ENCODE measurements at places on chromosomes 2 and 18.

DNA sequence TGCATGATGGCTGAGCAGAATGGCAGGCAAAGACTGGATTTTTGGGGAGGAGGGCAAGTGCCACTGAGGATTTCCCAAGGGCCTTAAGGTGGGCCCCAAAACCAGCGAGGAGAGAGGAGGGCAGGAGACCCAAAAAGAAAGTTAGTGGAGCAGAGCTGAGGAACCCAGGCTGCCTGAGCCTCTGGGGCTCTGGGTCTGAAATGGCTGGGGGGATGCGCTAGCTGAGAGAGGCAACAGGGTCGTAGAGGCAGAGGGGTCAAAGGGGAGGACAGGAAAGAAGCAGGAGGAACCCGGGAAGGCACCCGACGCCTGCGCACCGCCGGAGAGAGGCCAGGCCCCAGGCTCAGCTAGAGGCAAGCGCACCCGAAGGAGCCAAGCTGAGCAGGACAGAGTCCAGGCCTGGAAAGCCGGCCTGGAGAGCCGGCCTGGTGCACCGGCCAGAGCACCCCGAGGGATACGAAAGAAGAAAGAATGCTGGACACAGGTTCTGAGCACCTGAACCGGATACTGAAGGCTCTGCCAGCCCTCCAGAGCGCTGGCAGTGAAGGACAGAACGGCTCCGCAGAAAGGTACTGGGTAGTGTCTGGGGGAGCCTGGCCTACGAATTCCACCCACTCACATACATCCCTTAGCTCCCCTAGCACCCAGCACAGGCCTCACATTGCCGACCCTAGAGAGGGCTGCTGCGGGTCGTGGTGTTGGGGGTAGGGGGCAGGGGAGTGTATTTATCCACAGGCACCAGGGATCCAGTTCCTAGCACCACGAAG, 39.5 kb upstream of the ATP6V1B1 start:
- DNase-seq = no peak

DNA sequence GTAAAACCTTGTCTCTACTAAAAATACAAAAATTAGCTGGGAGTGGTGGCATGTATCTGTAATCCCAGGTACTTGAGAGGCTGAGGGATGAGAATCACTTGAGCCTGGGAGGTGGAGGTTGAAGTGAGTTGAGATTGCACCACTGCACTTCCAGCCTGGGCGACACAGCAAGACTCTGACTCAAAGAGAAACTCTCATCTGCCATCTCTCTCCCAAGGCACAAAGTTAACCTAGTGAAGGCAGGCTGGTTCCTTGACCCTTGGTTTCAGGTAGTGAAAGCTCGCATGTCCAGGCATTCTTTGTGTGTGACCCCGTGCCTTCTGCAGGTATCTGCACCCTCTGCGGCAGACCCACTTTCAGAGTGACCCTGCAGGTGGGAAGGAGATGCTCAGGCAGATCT, 100.0 kb downstream of the WDSUB1 start:
- DNase-seq = no peak

DNA sequence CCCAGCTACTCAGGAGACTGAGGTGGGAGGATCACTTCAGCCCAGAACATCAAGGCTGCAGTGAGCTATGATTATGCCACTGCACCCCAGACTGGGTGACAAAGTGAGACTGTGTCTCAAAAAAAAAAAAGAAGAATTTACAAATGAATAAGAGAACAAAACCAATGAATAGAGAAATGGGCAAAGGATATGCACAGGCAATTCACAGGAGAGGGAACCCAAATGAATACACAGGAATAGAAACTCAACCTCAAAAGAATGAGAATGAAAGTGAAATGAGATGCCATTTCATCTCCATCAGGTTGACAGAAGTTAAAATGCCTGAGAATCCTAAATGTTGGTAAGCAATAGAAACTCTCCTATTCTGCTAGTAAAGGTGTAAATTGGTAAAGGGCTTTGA, 40.2 kb downstream of the CFAP221 start:
- DNase-seq = no peak

GRCh38 chr2:3870222-3870621, 166.8 kb downstream of the DCDC2C start:
- DNase-seq = no peak

GRCh38 chr2:30714811-30715709, 92.2 kb downstream of the CAPN13 start:
- peak; percentile 83 for DNase-seq

GRCh38 chr2:69973335-69973735, 11.9 kb upstream of the ASPRV1 start:
- no peak for DNase-seq

DNA sequence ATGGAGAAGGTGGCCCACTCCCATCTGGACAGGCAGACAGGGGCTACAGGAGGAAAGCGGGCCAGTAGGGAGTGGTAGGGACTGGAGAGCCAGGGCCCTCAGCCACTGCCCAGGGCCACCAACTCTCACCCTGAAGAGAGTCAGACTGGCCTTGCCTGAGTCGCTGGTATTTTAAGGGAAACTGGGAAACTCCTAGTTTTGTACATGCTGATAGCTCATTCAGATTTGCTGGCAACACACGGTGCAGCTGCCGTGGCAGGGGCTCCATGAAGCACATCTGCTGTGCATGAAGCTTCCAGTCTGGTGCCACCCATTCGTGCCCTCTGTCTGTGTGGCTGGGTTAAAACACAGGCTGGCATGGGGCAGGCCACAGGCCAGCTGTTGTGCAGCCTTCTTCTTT, 137.3 kb upstream of the GLI2 start:
- no peak for DNase-seq

DNA sequence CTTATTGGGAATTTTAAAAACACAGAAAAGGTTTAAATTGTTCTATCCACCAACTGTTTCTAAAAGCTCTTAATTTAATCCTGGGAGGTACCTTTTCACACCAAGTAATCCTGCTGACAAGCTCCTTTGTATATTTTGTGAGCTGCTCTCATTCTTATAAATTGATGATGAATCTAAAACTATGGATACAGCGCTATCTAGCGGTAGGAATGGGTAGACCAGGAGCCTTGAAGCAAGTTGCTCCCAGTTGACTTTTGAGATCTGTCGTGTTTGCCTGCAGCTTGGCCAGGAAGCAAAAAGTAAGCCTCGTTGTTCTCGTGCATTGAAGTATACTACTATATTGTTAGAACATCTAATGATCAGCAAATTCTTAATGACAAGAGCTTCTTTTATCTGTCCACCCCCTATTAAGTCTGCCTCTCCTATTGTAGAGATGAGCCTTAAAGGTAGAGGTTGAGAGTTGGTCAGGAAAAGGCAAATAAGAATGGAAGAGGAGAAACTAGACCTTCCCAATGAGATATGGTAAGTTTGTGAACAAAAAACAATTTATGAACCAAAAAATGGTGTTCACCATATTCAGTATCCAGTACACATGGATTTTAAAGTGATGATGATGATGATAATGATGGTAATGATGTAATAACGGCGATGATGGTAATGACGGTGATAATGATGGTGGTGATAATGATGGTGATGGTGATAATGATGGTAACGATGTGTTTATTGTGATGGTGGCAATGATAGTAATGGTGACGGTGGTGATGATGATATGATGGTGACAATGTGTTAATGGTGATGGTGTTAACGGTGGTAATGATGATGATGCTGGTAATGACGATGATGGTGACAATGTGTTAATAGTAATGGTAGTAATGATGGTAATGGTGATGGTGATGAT, 212.1 kb upstream of the NCKAP5 start:
- DNase-seq = peak; percentile 25

DNA sequence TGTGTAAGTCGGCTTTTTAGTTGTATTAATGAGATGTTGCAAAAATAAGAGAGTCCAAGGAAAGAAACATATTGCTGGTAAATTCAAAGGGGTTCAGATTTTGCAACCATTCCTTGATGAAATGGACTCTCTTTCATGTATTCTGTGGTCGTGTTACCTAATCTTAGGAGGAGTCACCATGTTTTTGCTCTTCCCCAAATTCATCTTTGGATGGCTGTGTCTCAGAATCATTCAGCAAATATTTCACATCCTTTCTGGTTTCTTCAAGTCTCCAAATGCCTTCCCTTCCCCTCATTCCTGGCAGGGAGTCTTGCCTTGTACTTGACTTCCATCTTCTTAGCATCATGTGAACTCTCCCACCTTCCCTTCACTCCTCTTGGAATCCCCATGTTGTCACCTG, 66.1 kb downstream of the PTPRM start:
- no peak for DNase-seq

Data from inflammatory macrophage treated with lipopolysaccharide for 4 hours (primary cell).